Natural killer cell (primary cell): ENCODE measurements at places on chromosomes 1 and 21. TPM values are rescaled to one million over a fixed set of nuclear protein-coding genes. Genes with fewer than 3 reads are reported as not detected.

- no peaks in the 10 kb centered on the region for H3K27me3 ChIP-seq
- no peak for DNase-seq
- H3K36me3 ChIP-seq, result no peaks in the 10 kb centered on the region
These were observed 10.0 kb downstream of the GBP7 start for GRCh38 chr1:89165811-89166210.

DNA sequence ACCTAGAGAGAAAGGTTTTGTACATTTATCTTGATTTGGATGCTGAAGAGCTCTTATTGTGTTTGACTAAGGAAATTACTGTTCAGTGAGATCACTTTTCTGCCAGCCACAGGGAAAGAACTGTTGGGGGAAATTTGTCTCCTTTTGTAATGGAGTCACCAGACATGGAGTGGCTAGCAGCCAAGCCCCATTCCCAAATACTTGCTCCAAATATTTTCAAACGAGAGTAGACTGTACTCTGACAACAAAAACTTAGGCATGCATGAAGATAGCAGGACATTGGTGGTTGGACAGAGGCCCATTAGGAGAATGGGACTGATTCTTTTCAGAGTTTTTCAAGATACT is 21.1 kb downstream of the IPO9 start:
- DNase-seq, result no peak
- peaks cover 53% of the 10 kb centered on the region for H3K36me3 ChIP-seq
- H3K27me3 ChIP-seq, result no peaks in the 10 kb centered on the region
- no peak overlapping the region for H3K4me3 ChIP-seq
- H3K27ac ChIP-seq, result no peak overlapping the region

DNA sequence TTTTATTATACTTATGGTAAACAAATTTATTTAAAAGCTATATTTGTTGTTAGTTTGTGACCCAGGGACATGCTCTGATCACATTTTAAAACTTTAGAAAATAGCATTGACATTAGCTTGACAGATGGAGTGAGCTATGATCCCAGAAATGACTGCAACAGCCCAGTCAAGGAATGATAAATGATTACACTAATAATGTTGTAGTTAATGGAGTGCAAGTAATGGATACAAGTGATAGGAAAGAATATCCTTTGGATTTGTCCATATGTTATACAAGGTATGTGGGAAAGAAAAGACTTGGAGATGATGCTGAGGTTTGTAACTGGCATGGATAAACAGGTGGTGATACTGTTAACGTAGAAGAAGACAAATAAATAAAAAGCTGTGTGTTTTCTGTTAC is 1908.7 kb downstream of the MRPL39 start:
- no peaks in the 10 kb centered on the region for H3K27me3 ChIP-seq
- DNase-seq, result no peak
- no peaks in the 10 kb centered on the region for H3K4me1 ChIP-seq
- no peak overlapping the region for H3K27ac ChIP-seq
- H3K4me3 ChIP-seq, result no peak overlapping the region

- peak overlapping the region; percentile 61 for H3K27ac ChIP-seq
- no peaks in the 10 kb centered on the region for H3K27me3 ChIP-seq
- H3K36me3 ChIP-seq, result no peaks in the 10 kb centered on the region
- no peak for DNase-seq
- H3K4me3 ChIP-seq, result peak overlapping the region; percentile 63
- peaks cover 12% of the 10 kb centered on the region for H3K4me1 ChIP-seq
These were observed 312 bp downstream of the ARNT start for GRCh38 chr1:150876119-150876454.

- H3K27ac ChIP-seq, result no peak overlapping the region
- no peaks in the 10 kb centered on the region for H3K4me1 ChIP-seq
- DNase-seq, result no peak
- H3K36me3 ChIP-seq, result no peaks in the 10 kb centered on the region
These were observed 26.2 kb upstream of the SNX27 start for GRCh38 chr1:151585622-151586021.

Gene ESPN
- total RNA-seq, result 2.0 TPM

Gene LAMC2
- not detected for total RNA-seq
